ENCODE measurements at places on chromosomes 3 and 15.

GRCh38 chr3:21792176-21792575 lies 41.2 kb upstream of the ZNF385D start:
- no peak for DNase-seq

GRCh38 chr15:57384816-57385215 lies 8.5 kb downstream of the CGNL1 start:
- DNase-seq = no peak

- DNase-seq = no peak
These were observed 77.7 kb downstream of the OCA2 start for GRCh38 chr15:28021281-28022039.

DNA sequence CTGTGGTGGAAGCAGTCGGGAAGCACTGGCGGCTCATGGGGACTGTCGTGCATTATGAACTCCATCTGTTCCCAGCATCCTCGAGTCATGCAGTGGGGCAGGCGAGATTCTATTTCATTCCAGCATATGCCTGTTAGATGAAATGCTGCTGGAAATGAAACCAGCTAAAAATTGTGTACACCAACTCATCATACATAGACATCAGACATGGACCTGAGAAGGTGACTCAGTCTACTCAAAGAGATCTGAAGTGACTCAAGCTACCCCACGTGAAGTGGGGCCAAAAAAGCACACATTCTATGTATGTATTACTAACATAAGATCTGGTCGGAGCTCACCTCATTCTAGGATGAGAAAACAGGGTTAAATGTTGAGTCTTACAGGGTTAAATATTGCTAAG lies 47.5 kb upstream of the FAM98B start:
- DNase-seq = no peak

- DNase-seq = no peak
These were observed 453 bp upstream of the CCDC14 start for GRCh38 chr3:123961508-123961856.

- no peak for DNase-seq
These were observed 53.7 kb downstream of the NR1I2 start for GRCh38 chr3:119835556-119835955.

DNA sequence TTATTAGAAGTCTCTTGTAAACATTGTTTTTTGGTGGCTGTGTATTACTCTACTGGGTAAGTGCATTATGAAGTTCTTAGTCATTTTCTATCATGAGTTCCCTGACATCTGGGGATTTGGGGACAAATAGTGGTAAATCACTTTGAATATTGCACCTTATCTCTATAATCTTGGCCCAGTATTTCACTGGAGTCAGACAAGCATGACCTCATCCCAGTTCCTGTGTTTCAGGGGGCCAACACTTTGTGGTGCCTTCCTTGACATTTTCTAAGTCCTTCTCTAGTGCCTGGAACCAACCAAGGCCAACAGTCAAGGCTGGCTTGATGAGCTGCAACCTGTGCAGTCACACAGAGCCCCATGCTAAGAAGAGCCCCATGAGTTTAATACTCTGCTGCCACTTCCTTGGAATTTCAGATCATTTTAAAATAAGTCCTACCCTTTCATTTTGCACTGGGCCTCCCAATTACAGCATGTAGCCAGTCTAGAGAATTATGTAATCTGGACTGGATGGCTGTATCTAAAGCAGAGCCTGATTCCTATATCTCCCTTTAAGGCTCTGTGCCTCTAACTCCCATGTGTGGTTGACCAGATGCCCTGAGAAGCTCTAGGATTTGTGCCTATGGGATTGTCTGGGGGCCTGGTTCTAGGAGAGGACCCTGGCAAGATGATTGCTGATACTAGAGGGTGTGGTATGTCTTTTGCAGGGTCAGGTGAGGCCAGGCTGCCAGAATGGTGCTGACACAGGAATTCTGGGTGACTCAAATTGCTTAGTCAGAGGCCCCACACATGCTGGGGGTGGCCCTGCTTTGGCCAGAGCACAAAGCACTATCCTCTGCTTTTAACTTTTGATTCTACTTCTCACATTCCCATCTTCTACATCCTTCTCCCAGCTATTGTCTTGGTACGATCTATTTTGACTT lies 319.6 kb upstream of the TBC1D5 start:
- DNase-seq = no peak

DNA sequence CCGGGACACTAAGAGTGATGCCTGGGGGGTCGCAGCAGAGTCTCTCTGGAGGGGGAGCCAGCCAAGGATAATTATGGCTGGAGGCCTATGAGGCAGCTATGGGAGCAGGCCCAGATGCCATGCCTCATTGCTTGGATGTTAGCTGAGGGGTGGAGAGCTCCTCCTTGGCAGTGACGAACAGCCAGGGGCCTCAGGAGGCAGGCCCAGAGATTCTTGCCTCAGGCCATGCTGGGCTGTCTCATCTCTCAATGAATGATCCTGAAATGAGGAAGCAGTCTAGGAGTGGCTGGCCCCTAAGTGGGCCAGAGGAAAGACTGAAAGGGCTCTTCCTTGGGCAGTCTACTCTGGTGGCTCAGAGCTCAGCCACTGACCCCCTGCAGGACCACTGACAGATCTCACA lies 21.3 kb downstream of the KIF9 start:
- no peak for DNase-seq

DNA sequence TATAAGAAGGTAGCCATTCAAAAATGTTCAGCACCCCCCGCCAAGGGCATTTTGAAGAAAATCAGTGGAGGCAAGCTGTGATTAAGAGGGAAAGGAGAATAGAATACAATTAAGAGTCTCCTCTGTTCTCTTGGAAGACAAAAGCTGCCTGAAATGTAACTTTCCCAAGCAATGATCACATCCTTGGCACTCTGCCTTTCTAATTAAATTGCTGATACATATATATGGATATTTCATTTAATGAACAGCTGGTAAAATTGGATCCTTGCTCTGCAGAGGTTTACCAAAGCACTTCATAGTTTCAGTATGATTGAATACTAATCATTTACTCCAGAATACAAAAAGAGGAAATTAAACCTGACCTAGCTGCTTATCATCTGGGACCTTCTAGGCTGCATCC lies 10.4 kb downstream of the COL6A6 start:
- no peak for DNase-seq

GRCh38 chr15:100383302-100384107 lies 41.7 kb upstream of the ADAMTS17 start:
- no peak for DNase-seq

DNA sequence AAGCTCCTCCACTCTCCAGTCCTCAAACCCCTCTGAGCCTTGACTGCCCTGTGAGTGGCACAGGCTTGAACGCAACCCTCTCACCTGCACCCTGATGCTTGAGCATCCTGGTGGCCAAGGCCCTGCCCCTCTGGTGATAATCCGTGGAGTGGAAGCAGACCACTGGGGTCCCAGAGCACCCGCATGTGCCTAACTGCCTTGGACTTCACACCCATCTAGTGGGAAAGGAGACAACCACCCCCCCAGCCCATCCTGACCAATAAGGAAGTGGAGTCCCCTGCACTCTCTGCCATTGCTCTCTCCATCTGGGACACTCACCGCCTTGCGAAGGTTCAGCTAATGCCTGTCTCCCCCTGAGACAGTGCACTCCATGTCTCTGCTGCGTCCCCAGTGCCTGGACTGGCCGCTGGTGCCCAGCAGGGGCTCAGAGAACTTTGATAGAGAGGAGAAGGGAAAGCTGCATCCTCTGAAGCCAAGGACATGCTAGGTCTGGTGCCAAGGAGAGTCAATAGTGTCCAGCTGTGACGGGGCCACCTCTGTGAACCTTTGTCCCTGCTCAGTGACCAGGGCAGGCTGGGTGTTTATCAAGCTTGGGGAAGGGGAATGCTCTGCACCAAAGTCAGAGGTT lies 3.4 kb downstream of the KLF15 start:
- DNase-seq = no peak
